ENCODE measurements at places on chromosomes 6 and 20. TPM values are rescaled to one million over a fixed set of nuclear protein-coding genes. Genes with fewer than 3 reads are reported as not detected.

ADGB gene
- not detected for total RNA-seq

SCRT2 gene
- total RNA-seq: not detected

TRIM31 gene
- 2.1 TPM for total RNA-seq

CST7 gene
- not detected for total RNA-seq

CCDC167 gene
- total RNA-seq: 42.1 TPM

CNKSR3 gene
- 5.9 TPM for total RNA-seq

LAMP5 gene
- 0.08 TPM for total RNA-seq

ABT1 gene
- total RNA-seq: 14.5 TPM

MEI4 gene
- not detected for total RNA-seq

LAMA2 gene
- total RNA-seq: 0.38 TPM

CPXM1 gene
- not detected for total RNA-seq

DCDC2 gene
- total RNA-seq: 3.0 TPM

ULBP3 gene
- 4.0 TPM for total RNA-seq

GLP1R gene
- total RNA-seq: not detected

BTBD3 gene
- total RNA-seq: 16.7 TPM

ANKRD66 gene
- not detected for total RNA-seq

HDGFL1 gene
- total RNA-seq: not detected

SCGN gene
- total RNA-seq: not detected

EBF4 gene
- 2.4 TPM for total RNA-seq

AVP gene
- total RNA-seq: not detected

TOX2 gene
- 10.2 TPM for total RNA-seq

POM121L2 gene
- not detected for total RNA-seq

ADGRG6 gene
- 47.1 TPM for total RNA-seq

EDN3 gene
- 0.10 TPM for total RNA-seq

ZC2HC1B gene
- total RNA-seq: not detected

ZNF391 gene
- 0.25 TPM for total RNA-seq

RAET1L gene
- 0.25 TPM for total RNA-seq

FOXA2 gene
- 12.1 TPM for total RNA-seq
